Activated CD4-positive, CD25-positive, alpha-beta regulatory T cell treated with anti-CD3 and anti-CD28 coated beads, Interleukin-2, amount 50 U/mL, for 24 hours (primary cell): ENCODE measurements at places on chromosomes 7 and 10.

GRCh38 chr10:3099291-3100092 is 32.1 kb downstream of the PFKP start:
- no peak for ATAC-seq

DNA sequence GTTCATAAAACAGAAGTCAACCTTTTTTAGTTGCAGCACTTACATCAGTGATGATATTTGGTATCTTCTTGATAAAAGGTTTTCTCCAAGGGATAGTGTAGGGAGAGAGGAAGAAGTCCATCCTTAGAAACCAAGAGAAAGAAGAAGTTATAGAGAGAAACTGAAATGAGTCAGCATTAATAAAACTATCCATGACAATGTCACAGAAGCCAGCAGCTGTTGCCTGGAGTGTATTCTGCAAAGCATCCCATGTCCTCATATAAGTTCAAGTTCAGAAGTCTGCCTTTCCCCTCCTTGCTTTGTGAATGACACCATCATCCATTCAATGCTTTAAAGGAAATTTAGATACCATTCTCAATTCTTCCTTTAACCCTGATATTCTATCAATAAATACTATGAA is 14.4 kb upstream of the COL1A2 start:
- ATAC-seq, result no peak

- ATAC-seq, result no peak
These were observed 278.7 kb downstream of the CCSER2 start for GRCh38 chr10:84607044-84607443.

DNA sequence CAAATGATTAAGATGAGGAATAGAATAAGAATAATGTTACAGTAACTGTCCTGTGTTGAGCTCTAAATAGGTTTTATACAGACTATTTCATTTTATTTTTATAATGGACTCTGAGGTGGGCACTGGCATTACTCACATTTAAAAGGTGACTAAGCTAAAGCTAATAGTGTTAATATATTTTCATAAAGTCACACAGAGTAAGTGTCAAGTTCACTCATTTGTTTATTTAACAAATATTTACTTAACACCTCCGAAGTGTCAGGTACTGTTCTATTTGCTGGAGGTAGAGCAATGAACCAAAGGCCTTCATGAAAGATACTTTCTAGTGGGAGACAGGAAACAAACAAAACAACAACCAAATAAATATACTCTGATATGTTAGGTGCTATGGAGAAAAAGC is 44.0 kb downstream of the ASB4 start:
- no peak for ATAC-seq

DNA sequence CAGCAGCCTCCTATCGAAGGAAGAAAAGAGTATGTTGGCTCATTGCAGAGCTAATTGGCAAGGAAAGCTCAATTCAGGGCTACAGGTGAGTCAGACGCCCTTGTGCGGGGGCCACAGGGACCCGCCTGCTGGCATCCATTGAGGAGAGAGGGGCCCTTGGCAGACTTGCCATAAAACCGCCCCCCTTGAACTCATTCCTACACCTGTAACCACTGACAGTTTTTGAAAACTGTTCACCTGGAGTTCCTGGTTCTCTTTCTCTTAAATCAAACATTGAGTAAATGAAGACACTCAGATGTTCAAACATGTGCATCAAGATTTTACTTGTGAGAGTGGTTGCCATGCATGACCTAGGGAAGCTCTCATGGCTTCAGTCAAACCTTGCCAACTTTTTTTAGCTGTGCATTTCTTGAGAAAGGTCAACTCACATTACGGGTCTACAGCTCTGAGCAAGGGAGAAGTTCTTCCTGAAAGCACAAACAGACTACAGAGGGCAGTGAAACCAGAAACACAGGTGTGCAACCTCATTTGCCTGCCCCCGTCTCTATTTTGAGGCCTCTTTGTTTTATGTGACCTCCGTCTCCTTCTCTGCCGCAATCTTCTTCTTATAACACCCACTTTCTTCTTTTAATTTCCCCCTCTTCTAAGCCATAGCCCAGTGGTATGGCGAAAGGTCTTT is 87.8 kb downstream of the TBXAS1 start:
- peak; percentile 17 for ATAC-seq

- ATAC-seq, result no peak
These were observed 137.8 kb downstream of the MAPK8 start for GRCh38 chr10:48444266-48444665.

DNA sequence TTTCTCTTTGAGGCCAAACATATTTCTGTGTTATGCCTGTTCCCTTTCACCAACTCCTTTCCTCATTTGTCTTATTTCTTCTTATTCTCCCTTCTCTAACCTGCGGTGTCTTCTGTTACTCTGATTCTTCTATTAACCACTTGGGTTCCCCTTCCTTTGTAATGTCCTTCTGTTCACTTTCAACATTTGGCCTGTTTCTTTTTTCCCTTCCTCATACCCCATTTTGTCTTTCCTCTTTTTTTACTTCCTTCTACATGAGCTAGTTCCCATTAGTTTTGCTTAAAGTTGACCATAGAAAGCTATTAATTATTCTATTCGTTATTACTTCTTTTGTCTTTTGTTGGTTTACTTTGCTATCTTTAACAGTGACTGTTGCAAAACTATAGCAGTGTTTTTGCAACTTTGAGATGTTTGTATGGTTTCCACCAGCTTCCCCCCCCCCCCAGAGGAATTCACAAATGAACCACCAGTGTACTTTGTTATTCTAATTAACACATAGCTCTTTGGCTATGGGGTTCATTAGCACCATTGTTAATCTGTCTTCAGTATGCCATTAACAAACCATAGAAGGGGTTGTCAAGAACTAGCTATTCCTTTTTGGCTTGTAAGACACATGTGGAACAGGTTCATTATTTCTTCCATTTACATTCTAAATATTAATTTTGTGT is 2.9 kb downstream of the LRGUK start:
- ATAC-seq, result no peak

GRCh38 chr10:60797200-60797599 is 18.9 kb downstream of the CDK1 start:
- no peak for ATAC-seq
